ENCODE measurements at places on chromosomes 6 and 20.

- DNase-seq: peak; percentile 30
These were observed 447.5 kb upstream of the HSF2 start for GRCh38 chr6:121951918-121952379.

DNA sequence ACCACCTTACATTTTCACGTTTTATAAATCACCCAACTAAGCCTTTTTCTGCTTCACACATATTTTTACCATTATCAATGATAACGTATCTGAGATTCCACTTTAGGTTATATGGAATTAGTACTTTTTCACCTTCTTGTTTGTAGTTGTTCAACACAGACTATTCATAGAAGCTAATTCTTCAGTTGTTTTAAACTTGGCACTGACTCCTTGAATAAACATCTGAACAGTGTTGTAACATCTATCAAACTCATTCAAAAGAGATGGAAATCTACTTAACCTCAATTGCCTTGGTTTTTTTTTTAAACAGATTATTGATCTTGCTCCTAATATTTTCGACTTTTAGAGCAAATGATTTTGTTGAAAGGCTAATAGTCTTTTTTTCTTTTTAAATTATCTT, 34.2 kb downstream of the PTPRA start:
- no peak for DNase-seq

- DNase-seq: peak; percentile 51
These were observed 93.9 kb upstream of the OGFRL1 start for GRCh38 chr6:71194724-71195123.

- no peak for DNase-seq
These were observed 118.4 kb downstream of the JPH2 start for GRCh38 chr20:44068316-44069201.

GRCh38 chr6:42105156-42105648, 37.2 kb downstream of the C6orf132 start:
- no peak for DNase-seq

DNA sequence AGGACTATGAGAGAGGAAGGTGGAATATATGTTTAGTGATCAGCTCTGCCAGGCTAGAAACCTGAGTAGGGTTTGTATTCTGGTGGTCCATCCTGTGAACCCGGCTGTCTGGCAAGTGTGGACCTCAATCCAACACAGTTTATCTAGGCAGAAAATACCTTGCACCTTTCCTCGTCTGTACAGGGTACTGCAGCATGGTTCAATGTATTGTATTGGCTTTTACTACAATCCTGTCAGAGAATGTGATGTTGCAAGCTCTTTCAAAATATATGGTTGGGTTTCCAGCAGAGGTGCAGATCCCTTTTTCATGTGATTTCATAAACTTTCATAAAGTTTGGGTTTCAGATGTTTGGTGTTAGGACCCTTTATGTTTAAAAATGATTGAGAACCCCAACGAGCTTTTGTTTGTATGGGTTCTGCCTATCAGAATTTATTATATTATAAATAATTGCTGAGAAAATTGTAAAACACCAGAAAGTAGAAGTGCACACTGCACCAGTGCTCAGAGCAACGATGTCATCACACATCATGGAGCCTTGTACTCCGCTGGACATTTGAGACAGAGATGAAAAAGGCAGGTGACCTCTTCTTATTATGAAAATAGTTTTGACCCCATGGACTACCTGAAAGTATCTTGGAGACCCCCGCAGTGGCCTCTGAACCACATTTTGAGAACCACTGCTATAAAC, 106.6 kb downstream of the RTN4IP1 start:
- DNase-seq: no peak

GRCh38 chr6:166167801-166168615, at the start of gene TBXT:
TBXT (minus strand) TSS chr6:166167851; CDS start chr6:166167591, 260 bp downstream.
- DNase-seq: no peak

All from GM04504 (cell line).